AG04449 (cell line): ENCODE measurements at places on chromosomes 12 and 14.

GRCh38 chr12:122871851-122872780 is 23.8 kb downstream of the VPS37B start:
- DNase-seq: no peak

DNA sequence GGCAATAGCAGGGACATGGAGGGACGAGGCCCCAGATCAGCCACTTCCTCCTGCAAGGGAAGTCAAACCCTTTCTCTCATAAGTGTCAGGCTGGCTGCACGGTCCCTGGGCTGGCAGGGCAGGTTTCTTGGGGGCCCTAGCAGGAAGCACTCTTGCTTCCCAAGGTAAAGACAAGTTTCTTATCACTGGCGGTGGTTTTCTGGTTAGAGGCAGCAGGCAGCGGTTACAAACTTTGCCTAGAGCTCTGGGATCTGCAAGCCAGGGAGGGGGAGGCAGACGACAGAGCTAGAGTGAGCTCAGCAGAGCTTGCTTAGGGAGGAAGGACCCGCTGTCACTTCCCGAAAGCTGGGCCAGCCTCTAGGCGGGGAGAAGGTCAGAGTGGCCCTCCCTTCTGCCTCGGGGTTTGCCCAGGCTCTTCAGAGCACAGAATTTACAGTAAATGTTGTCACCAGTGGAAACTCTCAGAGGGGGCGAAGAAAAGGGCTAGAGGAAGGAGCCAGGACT is 20.4 kb downstream of the BATF start:
- no peak for DNase-seq

GRCh38 chr12:121649819-121650353 is 19.6 kb downstream of the MORN3 start:
- no peak for DNase-seq

- DNase-seq: peak; percentile 10
These were observed at the start of gene MSRB3 for GRCh38 chr12:65278576-65279368. MSRB3 (plus strand) TSS chr12:65278683; CDS start chr12:65308580, 29,897 bp downstream.

DNA sequence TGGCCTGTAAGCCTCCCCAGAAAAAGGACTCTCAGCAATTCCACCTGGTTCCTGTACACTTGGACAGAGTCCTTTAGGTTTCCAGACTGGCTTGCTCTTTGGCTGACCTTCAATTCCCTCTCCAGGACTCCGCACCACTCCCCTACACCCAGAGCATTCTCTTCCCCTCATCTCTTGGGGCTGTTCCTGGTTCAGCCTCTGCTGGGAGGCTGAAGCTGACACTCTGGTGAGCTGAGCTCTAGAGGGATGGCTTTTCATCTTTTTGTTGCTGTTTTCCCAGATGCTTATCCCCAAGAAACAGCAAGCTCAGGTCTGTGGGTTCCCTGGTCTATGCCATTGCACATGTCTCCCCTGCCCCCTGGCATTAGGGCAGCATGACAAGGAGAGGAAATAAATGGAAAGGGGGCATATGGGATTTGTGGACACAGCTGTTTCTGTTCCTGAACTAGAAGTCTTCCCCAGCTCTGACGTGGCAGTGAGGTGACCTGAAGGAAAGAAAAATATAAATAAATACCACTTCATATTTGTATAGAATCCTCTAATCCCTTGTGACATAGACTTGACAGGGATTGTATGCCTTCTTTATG is 1.3 kb downstream of the RNASE7 start:
- DNase-seq: no peak

GRCh38 chr12:12735301-12735700 is 18.1 kb downstream of the CDKN1B start:
- DNase-seq: no peak

- DNase-seq: no peak
These were observed 4.4 kb downstream of the REM2 start for GRCh38 chr14:22887260-22887989.

DNA sequence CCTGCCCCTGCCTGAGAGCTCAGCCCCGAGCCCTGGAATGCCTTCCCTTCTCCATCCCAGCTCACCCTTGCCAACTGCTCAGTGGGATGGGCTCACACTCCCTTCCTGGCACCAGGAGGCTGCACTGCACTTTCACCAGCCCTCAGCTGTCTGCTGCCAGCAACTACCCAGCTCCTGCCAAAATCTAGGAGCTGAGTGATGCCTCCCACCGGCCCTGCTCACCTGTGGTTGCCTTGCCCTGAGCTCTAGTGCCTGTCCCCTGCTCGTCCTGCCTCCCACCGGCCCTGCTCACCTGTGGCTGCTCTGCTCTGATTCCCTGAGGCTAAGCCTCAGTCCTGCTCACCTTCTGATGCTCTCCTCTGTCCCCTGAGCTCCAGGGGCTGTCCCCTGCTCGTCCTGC is 119.8 kb downstream of the TMEM121 start:
- DNase-seq: no peak

- DNase-seq: no peak
These were observed 28.7 kb downstream of the LMNTD1 start for GRCh38 chr12:25524366-25524765.

GRCh38 chr12:96170762-96171161 is 23.4 kb upstream of the ELK3 start:
- no peak for DNase-seq

- no peak for DNase-seq
These were observed 716 bp downstream of the TMEM179 start for GRCh38 chr14:104603711-104604401.

DNA sequence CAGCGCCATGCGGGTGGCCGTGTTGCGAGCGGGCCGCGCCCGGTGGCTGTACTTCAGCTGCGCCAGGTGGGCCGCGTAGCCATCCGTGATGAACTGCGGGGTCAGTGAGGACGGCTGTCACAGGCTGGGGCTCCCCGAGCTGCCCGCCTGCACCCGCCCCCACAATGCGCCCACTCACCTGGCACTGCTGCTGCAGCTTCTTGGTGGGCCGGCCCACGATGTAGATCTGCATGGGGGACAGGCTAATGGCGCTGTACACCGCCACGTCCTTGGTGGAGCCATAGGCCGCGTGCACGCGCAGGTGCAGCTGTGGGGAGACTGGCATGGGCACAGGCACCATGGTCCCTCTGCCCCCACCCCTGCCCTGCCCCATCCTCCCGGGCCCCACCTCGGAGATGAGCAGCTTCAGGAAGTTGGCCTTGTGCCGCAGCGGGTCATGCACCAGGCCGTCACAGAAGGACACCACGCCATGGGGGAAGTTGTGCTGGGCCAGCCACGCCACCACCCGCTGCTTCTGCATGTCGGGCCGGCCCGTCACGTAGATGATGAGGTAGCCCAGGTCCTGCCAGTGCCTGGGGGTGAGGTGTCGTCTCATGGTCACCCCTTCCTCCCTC is 5.9 kb downstream of the ARL6IP4 start:
- DNase-seq: no peak

- no peak for DNase-seq
These were observed 203.4 kb downstream of the KIF26A start for GRCh38 chr14:104341532-104342434.

DNA sequence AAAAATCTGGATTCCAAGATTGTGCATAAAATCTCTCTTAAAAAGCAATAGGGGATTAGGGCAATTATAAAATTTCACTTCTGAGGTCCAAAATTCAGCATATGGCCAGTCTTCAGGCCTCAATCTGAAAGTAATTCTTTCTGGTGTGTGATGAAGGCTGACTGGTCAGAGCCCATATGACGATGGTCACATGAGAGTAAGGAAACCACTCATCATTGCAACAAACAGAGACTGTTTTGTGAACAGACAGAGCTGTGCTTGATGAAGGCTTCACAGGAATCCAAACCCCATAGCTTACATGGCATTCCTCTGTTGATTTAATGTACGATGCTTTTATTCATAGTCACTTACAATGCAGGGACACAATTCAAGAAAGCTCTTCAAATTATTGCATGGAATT is 238.1 kb downstream of the APAF1 start:
- no peak for DNase-seq

- no peak for DNase-seq
These were observed 26.1 kb downstream of the PTHLH start for GRCh38 chr12:27946421-27946820.

GRCh38 chr14:60622917-60623257 is 26.4 kb downstream of the SIX1 start:
- DNase-seq: peak; percentile 37

GRCh38 chr14:50047274-50047676 is 69.1 kb downstream of the VCPKMT start:
- DNase-seq: no peak
